ENCODE measurements at places on chromosomes 16 and 17. TPM values are rescaled to one million over a fixed set of nuclear protein-coding genes. Genes with fewer than 3 reads are reported as not detected.
A peak's percentile ranks its signal among the peaks of the same experiment; 100 is the strongest.

Gene GPR139
- polyA plus RNA-seq: not detected

Gene CLDN9
- polyA plus RNA-seq: 7.3 TPM

Gene ITGB3
- polyA plus RNA-seq: 10.6 TPM

Gene NAT9
- 39.2 TPM for polyA plus RNA-seq

Gene PARD6A
- polyA plus RNA-seq: 1.7 TPM

Gene CX3CL1
- polyA plus RNA-seq: 13.3 TPM

Gene SLC22A31
- polyA plus RNA-seq: 2.9 TPM

Gene KIF19
- polyA plus RNA-seq: 1.4 TPM

Gene PDILT
- polyA plus RNA-seq: not detected

DNA sequence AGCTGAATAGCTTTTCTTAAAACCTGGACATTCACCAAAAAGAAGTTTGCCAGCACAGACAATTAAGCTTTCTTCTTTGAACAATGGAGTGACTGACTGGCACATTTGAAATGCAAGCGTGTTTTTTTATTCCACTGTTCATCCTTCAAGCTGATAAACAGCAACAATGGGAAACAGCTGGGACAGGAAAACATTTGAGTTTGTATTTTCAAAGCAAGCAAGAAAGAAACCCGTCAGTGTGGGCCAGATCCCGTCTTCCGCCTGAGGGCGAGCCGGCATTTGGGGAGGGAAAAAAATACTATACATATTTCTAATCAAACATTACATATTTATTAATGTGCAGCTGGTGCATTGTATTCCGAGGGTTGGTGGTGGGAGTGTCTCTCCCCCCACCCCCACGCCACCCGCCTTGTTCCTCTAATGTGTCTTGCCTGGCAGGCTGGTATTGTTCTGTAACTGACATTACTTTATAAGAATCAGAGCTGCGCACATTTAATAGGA is 94.3 kb downstream of the CYLD start:
- DNase-seq: no peak

DNA sequence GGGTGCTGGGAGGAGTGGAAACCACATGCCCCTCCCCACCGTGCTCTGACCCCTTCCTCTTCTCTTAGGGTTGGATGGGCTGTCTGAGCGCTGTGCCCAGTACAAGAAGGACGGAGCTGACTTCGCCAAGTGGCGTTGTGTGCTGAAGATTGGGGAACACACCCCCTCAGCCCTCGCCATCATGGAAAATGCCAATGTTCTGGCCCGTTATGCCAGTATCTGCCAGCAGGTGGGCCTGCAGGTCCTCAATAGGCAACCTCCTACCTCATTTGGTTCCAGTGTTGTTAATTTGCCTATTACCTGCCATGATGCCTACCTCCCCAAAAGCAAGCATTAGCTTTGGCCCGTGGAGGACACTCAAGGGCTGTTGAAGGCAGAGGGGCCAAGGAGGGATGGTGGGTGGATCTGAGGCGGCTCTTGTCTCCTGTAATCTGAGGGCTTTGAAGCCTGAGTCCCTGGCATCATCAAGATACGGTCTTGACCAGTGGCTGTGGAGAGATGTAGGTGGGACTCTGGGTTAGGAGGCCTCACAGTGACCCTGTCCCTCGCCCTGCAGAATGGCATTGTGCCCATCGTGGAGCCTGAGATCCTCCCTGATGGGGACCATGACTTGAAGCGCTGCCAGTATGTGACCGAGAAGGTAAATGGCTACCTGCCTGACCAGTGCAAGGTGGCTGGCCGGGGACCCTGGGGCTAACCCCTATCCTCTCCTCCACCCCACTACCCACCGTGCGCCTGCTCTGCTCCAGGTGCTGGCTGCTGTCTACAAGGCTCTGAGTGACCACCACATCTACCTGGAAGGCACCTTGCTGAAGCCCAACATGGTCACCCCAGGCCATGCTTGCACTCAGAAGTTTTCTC is 3.4 kb downstream of the ALDOA start:
- DNase-seq: no peak

- DNase-seq: no peak
These were observed 22.0 kb downstream of the TMEM132E start for GRCh38 chr17:34601416-34601815.

- DNase-seq: peak; percentile 62
These were observed 7.3 kb upstream of the CPHXL start for GRCh38 chr16:75733305-75734211.

- no peak for DNase-seq
These were observed 155.8 kb upstream of the GSE1 start for GRCh38 chr16:85457366-85457765.

GRCh38 chr17:81519284-81520020 is 6.9 kb upstream of the ACTG1 start:
- DNase-seq: no peak

DNA sequence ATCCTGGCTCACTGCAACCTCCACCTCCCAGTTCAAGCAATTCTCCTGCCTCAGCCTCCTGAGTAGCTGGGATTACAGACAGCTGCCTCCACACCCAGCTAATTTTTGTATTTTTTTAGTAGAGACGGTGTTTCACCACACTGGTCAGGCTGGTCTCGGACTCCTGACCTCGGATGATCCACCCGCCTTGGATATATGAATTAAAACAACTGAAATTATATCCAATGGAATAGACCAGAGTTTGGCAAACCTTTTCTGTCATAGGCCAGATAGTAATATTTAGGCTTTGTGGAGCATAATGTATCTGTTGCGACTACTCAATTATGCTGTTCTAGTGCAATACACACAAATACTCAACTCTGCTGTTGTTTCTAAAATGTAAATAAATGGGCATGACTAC is 93.8 kb upstream of the NACA2 start:
- DNase-seq: no peak

DNA sequence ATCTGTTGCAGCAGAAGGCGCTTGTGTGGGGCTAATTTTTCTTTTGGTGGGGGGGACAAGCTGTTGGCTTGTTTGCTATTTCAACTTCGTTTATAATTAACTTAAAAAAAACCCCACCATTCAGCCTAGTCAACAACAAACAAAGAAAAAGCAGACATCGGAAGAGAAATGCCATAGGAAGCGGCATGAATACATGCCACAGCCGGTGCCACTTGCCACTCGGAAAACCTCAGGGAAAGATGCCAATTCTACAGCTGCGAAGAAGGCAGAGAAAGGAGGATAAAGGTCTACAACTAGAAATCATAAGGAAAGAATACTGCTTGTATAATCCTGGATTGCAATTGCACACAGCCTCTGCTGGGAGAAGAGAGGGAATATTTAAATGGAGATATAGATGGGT is 254.4 kb upstream of the PMFBP1 start:
- DNase-seq: no peak

DNA sequence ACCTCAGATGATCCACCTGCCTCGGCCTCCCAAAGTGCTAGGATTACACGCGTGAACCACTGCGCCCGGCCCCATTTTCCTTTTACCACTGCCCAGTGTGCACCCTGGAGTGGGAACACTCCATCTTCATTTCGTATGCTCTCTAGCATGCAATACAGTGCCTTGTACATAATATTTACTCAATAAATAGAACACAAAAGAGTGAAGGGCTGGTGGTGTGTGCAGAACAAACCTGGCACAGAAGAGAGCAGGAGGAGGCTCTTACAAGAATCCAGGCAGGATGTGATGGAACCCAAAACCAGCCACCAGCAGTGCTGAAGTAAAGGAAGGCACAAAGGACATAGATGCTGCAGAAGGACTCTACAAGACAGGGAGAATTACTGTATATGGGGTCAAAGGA is 7.3 kb downstream of the KRT37 start:
- no peak for DNase-seq

DNA sequence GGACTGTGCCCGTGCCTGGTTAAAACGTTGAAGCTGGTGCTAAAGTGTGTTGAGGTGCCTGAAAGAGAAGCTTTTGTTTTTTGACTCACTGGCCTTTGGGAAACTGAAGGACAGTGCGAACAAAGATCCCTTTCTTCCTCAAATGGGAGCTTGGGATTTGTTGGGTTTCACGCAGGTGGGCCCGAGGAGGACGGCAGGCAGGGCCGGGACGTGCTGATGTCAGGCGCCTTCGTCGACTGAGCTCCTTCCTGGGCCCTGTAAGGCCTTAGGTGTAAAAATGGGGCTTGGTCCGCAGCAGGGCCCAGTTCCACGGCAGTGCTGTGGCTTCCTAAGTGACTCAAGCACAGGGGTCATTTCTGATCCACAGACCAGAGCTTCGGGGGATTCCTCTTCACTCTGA is 106.9 kb downstream of the BANP start:
- DNase-seq: no peak

- DNase-seq: no peak
These were observed 14.5 kb upstream of the LDHD start for GRCh38 chr16:75131081-75131480.

DNA sequence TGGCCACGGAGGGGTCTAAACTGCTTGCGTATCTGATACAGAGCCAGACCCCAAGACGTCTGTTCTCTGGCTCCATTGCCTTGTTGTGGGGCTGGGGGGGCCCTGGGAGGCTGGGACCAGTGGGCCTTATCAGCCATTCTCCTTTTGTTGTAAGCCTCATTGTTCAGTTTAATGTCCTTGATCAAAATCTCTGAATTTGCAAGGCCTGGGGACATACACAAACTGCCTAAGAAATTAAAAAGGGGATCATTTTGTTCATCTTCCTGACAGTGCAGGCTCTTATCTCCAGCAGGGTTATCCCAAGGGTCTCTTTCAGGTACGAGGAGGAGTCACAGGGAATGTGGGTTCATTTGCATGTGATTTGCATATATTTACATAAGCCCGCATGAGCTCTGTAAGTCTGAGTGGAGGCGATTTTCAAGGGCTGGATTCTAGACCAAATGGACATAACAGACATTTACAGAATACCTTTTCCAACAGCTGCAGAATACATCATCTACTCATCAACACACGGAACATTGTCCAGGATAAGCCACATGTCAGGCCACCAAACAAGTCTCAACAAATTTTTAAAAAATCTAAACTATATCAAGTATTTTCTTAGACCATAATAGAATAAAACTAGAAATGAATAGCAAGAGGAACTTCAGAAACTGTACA is 269.8 kb downstream of the RBFOX1 start:
- DNase-seq: no peak

- DNase-seq: no peak
These were observed 340.7 kb upstream of the DYNLRB2 start for GRCh38 chr16:80200079-80200478.

DNA sequence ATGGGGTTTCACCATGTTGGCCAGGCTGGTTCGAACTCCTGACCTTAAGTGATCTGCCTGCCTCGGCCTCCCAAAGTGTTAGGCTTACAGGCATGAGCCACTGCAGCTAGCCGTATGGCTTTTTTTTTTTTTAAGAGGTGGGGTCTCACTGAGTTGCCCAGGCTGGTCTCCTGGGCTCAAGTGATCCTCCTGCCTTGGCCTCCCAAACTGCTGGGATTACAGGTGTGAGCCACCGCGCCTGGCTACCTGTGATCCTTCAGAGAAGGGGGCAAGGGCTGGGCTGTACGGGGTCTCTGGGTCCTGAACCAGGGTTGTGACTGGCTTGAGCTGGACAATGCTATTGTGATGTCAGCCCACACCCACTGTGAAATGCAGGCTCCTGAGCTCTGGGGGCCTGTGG is at the start of gene RNF151:
RNF151 (plus strand) TSS at position 397 of the 400 bp plus-strand sequence. CDS start 26 bp downstream, outside the sequence.
- DNase-seq: no peak

GRCh38 chr16:50588276-50588675 is 40.1 kb downstream of the NKD1 start:
- no peak for DNase-seq

DNA sequence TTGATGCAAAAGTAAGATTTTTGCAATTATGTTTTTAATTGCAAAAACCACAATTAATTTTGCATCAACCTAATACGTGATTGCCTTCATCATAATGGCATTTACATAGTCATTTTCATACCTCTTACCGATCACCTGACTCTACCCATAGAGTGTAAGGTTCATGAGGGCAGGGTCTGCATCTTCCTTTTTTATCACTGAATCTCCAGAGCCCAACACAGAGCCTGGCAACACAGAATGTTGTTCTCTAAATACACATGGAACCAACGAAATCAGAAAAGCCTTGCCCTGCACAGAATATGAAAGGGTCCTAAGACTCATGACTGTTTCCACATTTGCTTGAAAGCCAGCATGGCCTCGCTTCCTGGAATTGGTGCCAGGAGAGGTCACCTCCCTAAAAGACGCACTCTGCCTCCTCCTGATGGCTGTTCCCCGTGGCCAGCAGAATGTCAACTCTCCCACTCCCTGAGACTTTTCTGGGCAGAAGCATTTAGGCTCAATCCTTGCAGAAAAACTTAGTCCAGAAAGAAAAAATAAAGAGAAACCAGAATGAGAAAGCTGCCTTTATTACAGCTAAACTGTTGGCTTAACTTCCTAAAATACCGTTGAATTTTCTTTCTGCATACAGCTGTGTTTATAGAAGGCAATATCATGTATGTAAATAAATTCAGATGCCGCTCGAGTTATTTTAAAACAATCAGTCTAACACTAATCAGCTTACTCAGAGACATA is 327.8 kb upstream of the MAF start:
- DNase-seq: peak; percentile 67

- peak; percentile 47 for DNase-seq
These were observed 82.5 kb downstream of the NXN start for GRCh38 chr17:896953-897661.

DNA sequence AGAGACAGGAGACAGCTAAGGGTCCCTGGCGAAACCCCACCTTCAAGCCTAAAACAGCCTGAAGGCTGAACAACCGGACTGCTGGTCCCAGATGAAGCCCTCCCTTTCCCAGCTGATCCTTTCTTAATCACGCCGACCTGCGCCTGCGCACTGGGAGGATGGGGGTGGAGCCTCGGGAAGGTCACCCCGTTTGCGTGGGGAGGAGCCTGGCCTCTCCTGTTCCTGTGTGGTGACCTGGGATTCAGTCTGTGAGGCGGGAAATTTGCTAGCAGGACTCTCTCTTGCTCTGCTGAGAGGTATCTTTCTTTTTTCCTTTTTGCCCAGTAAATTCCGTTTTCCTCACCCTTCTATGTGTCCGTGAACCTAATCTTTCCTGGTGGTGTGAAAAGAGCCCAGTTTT is 9.6 kb downstream of the FAM20A start:
- no peak for DNase-seq

- no peak for DNase-seq
These were observed 7.3 kb upstream of the SMIM5 start for GRCh38 chr17:75625813-75626486.

DNA sequence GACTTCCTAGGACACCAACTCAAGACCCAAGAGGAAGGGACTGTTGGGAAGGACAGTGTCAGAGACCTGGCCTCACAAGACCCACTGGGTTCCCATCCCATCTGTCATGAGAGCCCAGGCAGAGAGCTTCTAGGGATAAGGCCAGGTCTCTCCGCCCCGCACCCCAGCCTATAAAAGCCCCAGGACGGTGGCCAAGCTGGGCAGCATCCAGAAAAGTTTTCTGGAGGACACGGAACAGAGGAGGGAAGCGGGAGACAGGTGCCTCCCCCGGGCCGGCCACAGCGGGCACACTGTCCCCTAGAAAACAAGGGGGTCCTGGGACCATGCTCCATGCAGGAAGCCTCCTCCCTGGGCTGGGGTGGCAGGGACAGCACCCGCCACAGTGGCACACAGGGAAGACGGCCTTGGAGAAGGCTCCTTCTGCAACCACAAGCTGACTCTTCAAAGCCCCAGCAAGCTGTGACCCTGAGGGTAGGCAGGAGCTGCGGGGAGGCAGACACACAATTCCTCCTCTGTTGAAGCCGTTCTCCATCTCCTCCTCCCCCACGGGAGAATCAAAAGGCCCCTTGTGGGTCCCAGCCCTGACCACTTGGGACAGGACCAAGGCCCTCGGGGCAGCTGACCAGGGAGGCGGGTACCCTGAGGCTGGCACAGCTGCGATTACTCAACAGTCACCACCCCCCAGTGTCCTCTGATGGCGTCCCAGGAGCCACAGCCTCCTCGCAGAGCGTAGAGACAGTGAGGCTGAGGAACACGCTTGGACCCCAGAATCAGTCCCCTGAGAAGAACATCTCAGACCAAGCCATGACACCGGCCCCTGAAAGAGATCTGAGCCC is 26.1 kb downstream of the TRPV3 start:
- DNase-seq: no peak

- DNase-seq: no peak
These were observed 42.7 kb upstream of the ICAM2 start for GRCh38 chr17:64063088-64063487.
